ENCODE measurements at places on chromosomes 2 and 18. TPM values are rescaled to one million over a fixed set of nuclear protein-coding genes. Genes with fewer than 3 reads are reported as not detected.

Gene GAD1
- total RNA-seq = 5.6 TPM

Gene POLR1A
- 23.1 TPM for total RNA-seq

Gene DPP4
- total RNA-seq = 104 TPM

Gene ABCB11
- not detected for total RNA-seq

Gene NHEJ1
- 13.1 TPM for total RNA-seq

Gene C1QL2
- not detected for total RNA-seq

Gene MXD1
- total RNA-seq = 2.2 TPM

Gene TRIM43
- not detected for total RNA-seq

Gene CNDP1
- not detected for total RNA-seq

Gene CTAGE1
- total RNA-seq = not detected

DNA sequence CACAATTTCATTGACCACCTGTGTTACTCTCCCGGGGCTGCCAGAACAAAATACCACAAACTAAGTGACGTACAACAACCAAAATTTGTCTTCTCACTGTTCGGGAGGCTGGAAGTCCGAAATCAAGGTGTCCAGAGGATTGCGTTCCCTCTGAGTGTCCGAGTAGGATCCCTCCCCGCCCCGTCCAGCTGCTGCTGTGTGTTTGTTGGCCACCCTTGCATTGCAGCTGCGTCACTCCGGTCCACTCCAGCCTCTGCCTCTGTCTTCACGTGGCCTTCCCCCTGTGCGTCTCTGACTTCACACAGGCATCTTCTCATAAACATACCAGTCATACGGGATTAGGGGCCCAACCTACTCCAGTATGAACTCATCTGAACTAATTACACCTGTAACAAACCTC is 251.8 kb upstream of the SMIM21 start:
- DNase-seq = no peak

GRCh38 chr2:223232285-223232684 is 180.3 kb downstream of the KCNE4 start:
- DNase-seq = no peak

DNA sequence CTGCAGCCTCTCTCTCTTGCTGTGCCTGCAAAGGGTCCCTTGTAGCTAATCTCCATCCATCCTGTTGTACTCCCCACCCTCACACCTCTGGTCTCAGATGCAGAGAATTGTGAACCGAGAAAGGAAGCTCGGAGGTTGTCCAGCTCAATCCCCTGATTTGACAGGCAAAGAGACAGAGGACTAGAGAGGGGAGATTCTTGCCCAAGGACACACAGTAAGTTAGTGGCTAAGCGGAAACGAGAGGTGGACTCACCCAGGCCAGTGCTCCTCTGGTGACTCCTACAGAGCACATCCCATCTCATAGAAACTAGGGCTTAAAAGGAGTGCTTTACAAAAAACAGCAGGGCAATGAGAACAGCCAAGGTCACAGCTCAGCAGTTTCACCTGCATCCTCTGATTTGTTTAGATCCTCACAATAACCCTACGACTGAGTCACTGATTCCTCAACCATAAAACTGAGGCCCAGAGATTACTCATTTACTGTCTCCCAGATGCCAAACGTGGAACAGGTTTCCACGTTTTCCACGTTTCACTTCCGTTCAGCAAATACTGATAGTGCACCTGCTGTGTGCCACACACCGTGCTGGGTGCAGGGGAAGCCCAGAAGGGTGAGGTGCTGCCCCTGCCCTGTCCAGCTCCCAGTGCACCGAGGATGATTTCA is 22.1 kb downstream of the EHD3 start:
- peak; percentile 82 for DNase-seq

DNA sequence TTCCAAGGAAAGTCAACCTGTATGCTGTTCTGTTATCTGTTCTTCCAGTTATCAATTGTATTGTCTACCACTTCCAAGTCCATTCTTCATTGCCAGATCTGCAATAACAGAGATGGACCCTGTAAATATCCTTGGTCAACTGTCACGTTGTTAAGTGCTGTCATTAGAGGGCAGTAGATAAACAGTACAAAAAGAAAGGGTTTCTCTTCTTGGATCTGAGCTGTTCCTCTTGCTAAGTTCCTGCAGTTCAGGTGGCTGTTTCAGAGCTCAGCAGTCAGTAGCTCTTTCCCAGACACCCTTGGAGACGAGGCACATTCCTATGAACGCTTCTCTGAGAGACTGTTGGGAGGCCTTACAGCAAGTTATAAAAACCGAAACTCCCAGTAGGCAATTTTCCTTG is 957.1 kb upstream of the CHAC2 start:
- peak; percentile 15 for DNase-seq

DNA sequence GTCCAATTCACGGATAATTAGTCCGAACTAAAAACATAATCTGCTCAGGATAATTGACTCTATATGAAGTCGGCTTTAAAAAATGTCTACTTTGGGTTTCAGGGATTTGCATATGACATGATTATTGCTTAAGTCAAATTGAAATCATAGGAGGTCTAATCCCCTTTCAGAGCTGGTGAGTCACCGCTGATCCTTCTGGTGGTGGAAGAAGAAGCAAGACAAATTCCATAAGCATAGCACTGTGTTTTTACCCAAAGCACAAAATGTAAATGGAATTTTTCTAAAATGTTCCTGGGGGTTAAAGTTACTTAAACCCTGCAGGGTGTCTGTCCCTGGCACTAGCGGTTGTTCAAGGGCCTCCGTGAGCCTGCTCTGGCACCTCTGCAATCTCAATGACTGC is 460.2 kb downstream of the LRATD1 start:
- DNase-seq = no peak

GRCh38 chr2:151230627-151231140 is 31.0 kb downstream of the RBM43 start:
- no peak for DNase-seq

DNA sequence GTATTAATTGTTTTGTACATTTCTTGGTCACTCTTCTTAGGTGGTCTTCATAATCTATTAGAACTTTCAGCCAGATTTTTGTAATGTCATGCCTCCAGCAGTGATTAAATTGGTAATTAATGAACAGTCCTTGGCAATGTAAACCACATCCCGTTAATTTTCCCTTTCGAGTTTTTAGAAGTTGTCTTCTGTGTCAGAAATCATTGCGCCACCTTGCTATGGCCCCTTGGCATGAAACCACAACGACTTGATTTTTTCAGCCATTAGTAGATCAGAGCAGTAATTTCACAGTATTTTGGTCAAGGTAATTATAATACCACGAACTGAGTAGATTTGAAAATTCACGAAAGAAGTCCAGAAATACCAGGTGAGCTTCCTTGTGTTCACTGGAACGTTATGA is 86.0 kb upstream of the OTX1 start:
- DNase-seq = no peak

DNA sequence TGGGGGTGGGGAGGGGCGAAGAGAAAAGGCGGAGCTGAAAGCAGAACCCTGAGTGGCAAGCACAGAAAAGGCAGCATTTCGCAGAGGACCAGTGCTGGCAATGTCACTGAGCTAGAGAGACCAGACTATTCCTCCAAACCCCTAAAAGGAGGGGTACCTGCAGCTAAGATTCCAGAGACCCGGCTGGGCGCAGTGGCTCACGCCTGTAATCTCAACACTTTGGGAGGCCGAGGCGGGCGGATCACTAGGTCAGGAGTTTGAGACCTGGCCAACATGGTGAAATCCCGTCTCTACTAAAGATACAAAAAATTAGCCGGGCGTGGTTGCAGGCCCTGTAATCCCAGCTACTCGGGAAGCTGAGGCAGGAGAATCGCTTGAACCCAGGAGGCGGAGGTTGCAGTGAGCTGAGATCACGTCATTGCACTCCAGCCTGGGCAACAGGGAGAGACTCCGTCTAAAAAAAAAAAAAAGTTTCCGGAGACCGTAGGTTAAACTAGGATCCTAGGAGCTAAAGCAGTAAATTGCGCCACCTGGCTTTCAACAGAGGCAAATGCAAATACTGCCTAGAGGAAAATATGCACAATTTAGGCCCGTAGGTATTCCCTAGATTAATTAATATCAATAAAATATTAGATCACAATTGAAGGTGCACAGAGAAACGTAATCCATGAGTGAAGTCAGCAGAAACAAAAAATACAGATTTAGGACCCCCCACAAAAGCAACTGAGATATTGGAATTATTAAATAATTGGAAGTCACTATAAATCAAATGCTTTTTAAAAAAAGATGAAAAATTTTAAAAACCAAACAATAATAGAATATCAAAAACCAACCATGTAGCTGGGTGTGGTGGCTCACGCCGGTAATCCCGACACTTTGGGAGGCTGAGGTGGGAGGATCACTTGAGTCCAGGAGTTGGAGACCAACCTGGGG is 4.9 kb downstream of the UCN start:
- DNase-seq = no peak

DNA sequence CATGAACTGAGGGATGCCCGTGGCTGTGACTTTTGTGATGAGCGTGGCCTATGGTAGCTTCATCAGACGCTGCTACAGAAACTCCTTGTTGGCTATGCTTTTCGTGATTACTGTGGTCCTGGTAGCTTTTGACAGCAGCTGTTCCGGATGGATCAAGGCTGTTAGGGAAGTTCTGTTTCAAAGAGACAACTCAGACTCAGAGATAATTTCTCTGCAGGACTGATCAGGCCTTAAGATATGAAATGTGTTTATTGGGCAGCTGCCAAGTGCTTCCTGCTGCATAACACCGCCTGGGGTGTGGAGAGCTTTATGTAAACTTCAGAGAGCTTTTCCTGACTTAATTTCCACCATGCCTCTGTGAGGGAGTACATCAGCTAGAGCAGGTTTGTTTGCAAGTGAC is 243.8 kb downstream of the TSN start:
- no peak for DNase-seq

DNA sequence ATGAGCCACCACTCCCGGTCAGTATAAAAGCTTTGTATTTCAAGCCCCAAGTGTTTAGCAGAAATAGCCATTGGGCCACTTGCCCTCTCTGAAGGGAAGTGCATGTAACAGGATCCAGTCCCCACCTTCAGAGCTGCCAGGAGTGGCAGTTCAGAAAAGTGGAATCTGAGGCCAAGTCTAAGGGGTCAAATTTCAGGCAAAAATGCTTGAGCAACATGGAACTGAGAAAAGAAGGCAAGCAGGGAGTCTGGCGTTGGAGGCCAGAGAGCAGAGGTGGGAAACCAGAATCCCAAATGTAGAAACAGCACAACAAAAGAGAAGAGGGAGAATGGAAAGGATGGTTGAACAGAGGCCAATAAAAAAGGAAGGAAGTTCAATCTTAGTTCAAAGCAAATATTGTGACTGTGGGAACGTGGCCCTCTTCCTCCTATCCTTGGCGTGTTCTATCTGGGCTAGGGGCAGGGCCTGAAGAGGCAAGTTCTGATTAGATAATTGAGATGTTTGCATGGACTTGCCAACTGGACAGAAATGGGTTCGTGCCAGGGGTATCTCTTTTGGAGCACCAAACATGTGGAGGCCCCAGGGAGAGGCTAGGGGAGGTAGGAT is 102.2 kb downstream of the AP1S3 start:
- DNase-seq = no peak

DNA sequence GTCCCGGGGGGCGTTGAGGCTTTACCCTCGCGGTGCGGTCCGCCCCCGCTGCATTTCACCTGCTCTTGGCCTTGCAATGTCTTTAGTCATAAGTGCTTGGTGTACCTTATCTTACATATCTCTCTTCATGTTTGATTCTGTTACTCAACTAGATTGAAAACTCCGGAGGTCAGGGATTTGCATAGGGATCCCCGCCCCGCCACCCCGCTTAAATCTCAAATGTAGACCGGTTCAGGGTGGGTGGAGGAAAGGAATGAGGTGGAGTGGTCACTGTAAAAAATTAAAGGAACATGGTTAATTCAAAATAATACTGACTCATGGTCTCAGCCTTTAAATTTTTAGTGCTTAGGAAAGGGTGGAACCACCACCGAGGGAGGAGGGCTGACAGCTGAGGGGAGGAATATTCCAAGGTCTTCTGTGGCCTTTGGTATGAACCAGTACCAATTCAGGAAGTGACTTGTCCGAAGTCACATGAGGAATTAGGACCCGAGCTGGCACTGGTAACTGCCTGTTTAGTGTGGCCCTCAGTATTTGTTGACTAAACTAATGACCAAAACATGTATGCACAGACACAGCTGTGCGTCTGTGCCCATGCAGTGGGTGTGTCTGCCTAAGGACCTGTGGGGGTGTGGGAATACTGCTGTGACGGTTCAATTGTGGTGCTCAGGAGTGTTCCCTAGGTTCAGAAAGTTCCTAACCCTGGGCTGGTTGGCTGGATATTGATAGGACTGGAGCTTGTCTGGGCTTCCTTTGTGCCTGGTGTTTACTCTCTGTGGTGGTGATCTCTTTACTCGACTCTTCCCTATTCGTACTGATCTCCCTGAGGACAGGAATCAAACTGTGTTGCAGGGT is 1.0 kb downstream of the PLEKHB2 start:
- DNase-seq = peak; percentile 53

GRCh38 chr2:127735044-127735443 is 33.7 kb downstream of the SFT2D3 start:
- no peak for DNase-seq

GRCh38 chr2:98833172-98833916 is 102.4 kb upstream of the MGAT4A start:
- no peak for DNase-seq

DNA sequence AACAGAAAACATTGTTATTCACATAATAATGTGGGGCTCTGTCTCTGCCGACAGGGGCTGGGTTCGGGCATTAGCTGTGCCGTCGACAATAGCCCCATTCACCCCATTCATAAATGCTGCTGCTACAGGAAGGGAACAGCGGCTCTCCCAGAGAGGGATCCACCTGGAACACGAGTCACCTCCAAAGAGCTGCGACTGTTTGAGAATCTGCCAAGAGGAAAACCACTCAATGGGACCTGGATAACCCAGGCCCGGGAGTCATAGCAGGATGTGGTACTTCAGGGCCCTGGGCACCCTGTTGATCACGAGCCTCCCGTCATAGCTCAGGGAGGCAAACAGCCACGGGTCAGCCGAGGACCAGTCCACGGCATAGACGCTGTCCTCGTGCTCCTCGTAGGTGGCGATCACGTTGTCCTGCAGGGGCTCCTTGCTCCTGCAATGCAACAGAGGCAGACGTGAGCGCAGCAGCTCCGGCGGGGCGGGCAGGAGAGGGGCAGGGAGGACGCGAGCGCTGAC is 188.5 kb downstream of the EIPR1 start:
- DNase-seq = no peak

- DNase-seq = no peak
Observed at GRCh38 chr18:69780851-69781250, 166.8 kb downstream of the CD226 start.

- peak; percentile 15 for DNase-seq
Observed at GRCh38 chr2:145812165-145812554, 1292.2 kb upstream of the ZEB2 start.

GRCh38 chr2:98793275-98793674 is 62.3 kb upstream of the MGAT4A start:
- DNase-seq = no peak

GRCh38 chr2:173058097-173058496 is 17.5 kb upstream of the MAP3K20 start:
- DNase-seq = no peak

DNA sequence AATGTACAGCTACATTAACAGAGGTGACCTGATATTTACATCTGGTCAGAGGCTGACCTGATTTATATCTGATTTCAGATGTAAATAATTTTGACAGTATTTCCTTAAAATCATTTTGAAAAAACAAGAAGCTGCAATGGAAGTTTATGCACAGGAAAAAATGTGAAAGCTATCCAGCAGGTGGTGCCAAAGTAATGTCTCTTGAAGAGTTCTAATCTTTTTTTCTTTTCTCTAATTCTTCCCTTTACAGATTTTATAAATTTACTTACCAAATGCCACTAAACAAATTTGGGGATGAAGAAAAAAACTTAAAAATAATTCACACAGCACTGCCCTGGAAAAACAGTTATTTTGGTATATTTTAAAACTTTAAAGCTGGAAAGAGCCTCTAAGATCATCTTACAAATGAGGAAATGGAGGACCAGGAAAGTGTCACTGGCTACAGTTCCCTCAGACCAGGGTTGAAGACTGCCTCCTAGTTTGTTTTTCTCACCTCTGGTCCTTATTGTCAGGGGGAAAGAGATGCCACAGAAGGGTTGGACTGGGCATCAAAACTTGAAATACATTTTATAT is 16.4 kb upstream of the FBLN7 start:
- peak; percentile 20 for DNase-seq

All from epithelial cell of proximal tubule (primary cell).